ENCODE measurements at places on chromosomes 2 and 18.

DNA sequence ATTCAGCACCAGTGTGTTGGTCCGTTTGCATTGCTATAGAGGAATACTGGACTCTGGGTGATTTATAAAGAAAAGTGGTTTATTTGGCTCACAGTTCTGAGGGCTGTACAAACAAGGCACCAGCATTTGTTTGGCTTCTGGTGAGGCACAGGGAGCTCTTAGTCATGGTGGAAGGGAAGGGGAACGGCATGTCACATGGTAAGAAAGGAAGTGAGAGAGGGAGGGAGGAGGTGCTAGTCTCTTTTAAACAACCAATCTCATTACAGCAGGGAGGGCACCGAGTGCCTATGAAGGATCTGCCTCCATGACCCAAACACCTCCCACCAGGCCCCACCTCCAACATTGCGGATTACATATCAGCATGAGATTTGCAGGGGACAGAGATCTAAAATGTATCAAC, 143.9 kb upstream of the DLX2 start:
- no peak for DNase-seq

GRCh38 chr2:119637371-119637770, 41.6 kb upstream of the TMEM177 start:
- no peak for DNase-seq

GRCh38 chr2:220753486-220753885, 818.6 kb downstream of the EPHA4 start:
- no peak for DNase-seq

DNA sequence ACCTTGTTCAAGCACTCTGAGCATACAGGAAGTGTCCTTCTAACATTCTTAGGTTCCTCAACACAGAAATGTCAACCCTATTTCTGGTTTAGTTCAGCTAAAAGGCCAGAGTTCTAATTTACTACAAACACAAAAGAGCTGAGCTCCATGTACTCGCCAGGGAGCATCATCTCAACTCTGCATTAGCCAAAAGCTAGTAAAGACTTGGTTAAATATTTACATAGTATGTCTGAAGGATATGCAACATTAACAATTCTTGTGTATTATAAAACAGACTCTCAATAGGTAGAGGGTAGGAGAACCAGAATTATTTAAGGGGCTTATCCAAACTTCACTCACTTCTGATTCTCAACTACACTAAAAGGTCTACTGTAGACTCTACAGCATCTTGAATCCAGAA, 154.6 kb downstream of the THADA start:
- no peak for DNase-seq

DNA sequence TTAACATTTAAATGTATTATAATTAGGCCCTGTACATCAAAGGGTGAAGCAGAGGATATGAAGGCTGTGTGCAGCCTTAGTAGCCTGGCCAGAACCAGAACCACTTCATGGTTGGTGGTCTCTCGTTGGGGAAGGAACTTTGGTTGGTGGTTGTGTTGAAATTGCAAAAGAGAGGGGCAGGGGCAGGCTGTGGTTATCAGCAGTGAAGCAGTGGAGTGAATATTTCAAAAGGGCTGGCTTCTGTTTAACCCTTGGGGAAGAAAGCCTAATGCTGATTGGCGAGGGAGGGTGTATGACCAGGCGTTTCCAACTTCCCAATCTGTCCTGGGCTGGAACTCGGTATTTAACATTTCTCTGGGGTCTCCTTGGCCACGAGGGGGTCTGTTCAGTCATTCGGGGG, 51.2 kb upstream of the LYPD6B start:
- DNase-seq, result no peak

DNA sequence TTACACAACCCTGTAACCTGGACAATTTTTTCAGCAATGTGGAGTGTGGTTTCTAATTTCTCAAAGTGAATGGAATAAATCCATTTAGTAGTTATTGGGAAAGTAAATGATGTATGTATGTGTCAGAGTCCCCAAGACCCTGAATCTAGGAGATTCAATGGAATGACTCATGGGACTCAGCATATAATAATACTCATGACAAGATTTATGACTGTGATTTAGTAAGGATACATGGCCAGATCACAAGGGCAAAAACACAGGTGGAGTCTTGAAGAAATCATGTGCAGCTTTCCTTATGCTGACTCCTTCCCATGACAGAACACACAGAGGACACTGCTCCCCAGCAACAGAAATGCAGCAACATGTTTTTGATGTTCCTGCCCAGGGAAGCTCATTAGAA, 1877.7 kb upstream of the LRRTM1 start:
- no peak for DNase-seq

DNA sequence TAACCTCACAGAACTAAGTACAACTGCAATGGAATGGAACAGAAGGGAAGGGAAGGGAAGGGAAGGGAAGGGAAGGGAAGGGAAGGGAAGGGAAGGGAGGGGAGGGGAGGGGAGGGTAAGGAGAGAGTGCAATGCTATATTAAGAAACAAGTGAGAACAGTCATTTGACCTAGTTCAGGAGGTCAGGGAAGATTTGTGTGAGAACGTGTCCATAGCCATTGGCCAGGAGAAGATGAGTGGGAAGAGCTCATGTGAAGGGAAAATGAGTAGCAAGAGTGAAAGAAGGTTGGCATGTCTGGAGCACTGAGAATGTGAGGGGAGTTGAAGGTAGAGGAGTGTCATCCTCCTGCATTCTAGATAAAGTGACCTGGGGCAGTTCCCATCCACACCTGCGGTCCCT, 481.6 kb downstream of the IRS1 start:
- DNase-seq, result no peak

DNA sequence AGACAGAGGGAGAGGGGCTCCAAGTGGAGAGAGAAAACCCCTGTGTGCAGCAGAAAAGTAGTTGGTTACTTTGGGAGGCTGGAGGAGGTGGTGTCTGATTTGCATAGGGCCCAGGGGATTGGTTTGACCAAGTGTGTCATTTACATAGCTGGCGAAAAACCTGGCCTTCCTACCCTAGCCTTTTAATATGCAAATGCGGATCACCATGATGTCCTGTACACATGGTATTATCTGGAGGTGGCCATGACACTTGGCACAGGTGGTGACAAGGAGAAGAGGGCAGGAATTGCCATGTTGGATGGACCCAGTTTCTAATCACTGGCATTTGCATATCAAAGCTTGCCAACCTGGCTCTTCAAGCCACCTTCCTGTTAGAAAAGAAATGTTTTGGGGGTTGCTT, 120.8 kb upstream of the CHAC2 start:
- no peak for DNase-seq

DNA sequence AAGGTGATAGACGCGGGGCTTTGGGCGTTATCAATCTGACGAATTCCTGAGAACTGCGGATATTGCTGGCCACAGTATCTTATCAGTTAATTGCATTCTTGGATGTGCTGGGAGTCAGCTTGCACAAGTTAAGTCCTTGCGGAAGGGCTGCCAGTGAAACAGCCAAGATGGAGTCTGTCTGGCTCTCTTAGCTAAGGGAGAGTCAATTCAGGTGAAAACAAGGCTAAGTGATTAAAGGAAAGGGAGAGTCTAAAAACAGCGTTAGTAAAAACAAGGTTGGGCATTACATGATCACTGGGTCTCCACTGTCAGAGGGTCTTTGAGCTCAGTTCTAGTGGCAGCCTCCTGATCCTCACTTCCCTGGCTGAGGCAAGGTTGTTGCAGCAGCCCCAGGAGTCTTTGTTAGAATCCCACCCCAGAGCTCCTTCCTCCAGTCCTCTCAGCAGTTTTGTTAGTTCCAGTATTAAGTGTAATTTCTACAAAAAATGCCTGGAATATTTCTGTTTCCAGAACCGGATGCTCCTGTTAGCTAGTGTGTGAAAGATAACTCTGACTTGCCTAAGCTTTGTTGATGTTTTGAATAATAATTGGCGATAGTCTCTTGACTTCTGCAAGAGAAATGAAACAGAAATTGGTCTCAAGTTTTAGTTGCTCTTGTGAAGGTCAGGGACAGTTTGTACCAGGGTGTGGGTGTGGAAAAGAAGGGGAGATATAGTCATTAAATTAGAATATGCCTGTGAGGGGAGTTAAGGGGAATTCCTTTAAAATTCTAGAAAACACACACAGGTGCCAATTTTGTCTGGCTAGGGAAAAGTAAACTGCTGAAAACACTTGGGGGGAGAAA, 10.6 kb downstream of the CFLAR start:
- DNase-seq, result no peak

- DNase-seq, result no peak
Observed at GRCh38 chr2:119645173-119645855, 33.7 kb upstream of the TMEM177 start.

- no peak for DNase-seq
Observed at GRCh38 chr2:51718881-51719280, 686.9 kb upstream of the NRXN1 start.

DNA sequence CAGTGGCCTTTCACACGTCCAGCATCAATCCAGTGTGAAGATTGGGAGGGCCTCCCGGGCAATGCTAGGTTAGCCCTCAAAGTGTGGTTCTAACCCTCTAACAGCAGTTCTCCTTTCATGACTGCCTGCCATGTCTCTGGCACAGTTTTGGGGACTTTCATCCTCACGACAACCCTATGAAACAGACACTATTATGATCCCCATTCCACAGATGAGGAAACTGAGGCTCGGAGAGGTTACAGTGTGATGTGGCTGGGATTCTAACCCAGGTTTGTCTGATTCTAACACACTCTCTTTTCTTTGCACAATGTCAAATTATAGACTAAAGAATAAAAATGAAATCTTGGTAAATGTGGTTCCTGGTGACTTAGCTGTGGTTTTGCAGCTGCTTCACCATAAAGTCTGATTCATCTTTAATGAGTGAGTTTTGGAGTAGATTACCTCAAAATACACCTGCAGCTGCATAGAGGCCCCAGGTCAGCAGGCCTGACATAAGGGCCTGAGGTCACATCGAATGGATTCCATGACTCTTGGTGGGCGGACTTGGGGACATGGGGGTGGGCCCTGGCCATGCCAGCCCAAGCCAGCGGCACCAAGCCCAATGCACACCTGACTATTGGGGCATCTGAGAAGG, 214.4 kb downstream of the GLI2 start:
- no peak for DNase-seq

DNA sequence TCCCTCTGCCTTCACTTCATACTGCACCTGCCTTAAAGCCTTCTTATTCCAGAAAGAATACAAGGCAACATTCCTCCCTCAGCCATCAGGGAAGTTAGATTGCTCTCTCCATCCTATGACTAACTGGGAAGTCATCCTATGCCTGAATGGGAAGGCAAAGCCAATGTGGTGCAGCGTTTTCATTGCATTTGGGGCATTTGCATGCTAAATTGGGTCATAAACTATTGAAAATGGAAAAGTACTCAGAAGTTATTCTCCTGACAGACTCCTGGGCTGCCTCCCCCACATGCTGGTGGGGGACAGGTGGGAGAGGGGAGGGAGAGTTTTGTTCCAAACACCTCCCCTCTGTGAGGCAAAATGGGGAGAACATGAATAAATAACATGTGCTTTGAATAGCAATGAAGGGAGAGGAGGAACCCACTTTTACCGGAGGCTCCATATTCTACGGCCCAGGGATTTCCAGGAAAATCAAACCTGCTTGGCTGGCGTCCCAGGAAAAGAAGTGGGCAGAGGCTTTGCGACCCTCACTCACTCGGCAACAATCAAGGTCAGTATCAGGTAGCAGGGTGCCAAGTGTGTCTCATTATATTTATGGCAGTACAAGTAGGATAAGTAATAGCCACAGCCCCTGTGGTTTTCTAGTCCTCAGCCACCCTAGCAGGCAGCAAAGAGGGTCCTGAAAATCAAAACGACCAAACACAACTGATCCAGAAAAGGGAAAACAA, 84.1 kb downstream of the BOD1L2 start:
- no peak for DNase-seq

- no peak for DNase-seq
Observed at GRCh38 chr2:238564286-238564920, 137.7 kb downstream of the ASB1 start.

- DNase-seq, result no peak
Observed at GRCh38 chr18:79601234-79601633, 78.4 kb upstream of the CTDP1 start.

DNA sequence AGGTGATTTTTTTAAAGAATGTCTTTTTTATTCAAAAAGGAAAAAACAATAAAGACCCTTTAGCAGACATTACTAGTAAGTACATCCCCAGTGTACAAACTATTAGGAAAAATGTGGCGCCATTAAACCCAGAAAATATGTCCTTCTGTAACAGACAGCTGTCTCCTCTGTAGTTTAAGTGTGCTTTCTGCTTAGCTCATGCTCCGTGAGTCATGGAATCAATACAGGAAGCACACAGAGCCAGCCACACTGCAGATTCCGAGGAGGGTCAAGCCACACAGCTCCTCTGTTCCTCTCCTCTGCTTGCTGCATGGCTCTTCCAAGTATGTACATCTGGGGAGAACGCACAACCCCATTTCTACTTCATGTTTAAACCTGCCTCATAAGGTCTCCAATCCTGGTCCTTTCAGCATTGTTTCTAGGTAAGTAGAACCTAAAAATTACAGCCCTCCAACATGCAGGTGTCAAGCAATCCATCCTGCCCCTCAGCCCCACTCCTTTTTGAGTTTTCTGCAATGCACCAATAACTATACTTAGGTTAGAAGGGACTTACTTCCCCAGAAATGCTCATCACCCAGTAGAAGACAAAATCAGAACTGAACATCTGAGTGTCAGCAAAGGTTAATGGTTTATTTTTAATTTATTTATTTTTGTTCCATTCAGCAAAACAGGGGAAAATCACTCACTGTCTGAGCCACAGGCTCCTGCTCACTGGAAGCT, 37.5 kb downstream of the ACVR1 start:
- no peak for DNase-seq

GRCh38 chr2:220539481-220539880, 912.1 kb downstream of the SLC4A3 start:
- DNase-seq, result no peak

GRCh38 chr2:238509151-238509835, 82.6 kb downstream of the ASB1 start:
- DNase-seq, result no peak

GRCh38 chr18:7195266-7195665, 35.6 kb upstream of the LRRC30 start:
- DNase-seq, result no peak

- DNase-seq, result no peak
Observed at GRCh38 chr2:188969236-188969635, 4.9 kb upstream of the COL3A1 start.

DNA sequence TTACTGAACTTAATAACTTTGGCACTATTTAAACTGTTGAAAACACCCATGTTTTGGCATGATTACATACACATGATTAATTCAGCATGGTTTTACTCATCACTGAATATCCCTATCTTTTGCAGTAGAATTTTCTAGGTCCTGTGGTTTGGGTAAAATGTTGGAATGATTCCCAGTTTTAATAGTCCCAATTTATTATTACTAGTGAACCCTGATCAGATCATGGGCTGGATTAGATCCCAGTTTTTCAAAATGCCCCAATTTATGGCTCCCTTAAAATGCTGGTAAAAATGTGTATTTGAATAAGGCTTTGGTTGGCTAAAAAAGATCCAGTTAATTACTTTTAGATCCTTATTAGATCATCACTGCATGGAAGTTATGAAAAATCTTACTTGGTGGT, 273.6 kb upstream of the NRP2 start:
- DNase-seq, result no peak

- DNase-seq, result peak; percentile 63
Observed at GRCh38 chr2:174683392-174683759, 80.9 kb downstream of the CHRNA1 start.

GRCh38 chr2:228599297-228599696, 417.8 kb upstream of the SPHKAP start:
- no peak for DNase-seq

- DNase-seq, result peak; percentile 74
Observed at GRCh38 chr2:19868701-19869580, 32.8 kb downstream of the TTC32 start.

Measured in natural killer cell (primary cell).